ENCODE measurements at places on chromosomes 7 and 10. TPM values are rescaled to one million over a fixed set of nuclear protein-coding genes. Genes with fewer than 3 reads are reported as not detected.

The LRRC61 gene
- 5.7 TPM for total RNA-seq

The TMEM196 gene
- 0.52 TPM for total RNA-seq

The AS3MT gene
- 6.8 TPM for total RNA-seq

The CRPPA gene
- total RNA-seq = 16.7 TPM

The SFTPA1 gene
- total RNA-seq = not detected

The ZNF138 gene
- total RNA-seq = 5.7 TPM

The WNT16 gene
- total RNA-seq = 1.0 TPM

The KCNH2 gene
- 7.3 TPM for total RNA-seq

The APBB1IP gene
- 4.2 TPM for total RNA-seq

The KLHDC10 gene
- total RNA-seq = 49.1 TPM

The GDF2 gene
- not detected for total RNA-seq

The LEP gene
- total RNA-seq = under 0.01 TPM

The UTF1 gene
- total RNA-seq = not detected

The CFAP69 gene
- total RNA-seq = 2.6 TPM

The ABCA13 gene
- 0.52 TPM for total RNA-seq

The PLAC9 gene
- 36.5 TPM for total RNA-seq

The FAM237B gene
- total RNA-seq = not detected

The NEURL1 gene
- total RNA-seq = 12.0 TPM

The SORBS1 gene
- total RNA-seq = 66.8 TPM

The GOLGA7B gene
- total RNA-seq = not detected

The AGAP5 gene
- total RNA-seq = 4.7 TPM

The INSYN2A gene
- under 0.01 TPM for total RNA-seq

The PRKAR2B gene
- 11.5 TPM for total RNA-seq

The TRPV5 gene
- total RNA-seq = not detected

The GRM3 gene
- total RNA-seq = under 0.01 TPM

The HIPK2 gene
- total RNA-seq = 5.7 TPM

The ARHGAP22 gene
- 1.0 TPM for total RNA-seq

The TNS3 gene
- 33.4 TPM for total RNA-seq

The SKIDA1 gene
- total RNA-seq = 2.1 TPM

The EGR2 gene
- total RNA-seq = 3.7 TPM

The POLL gene
- 13.6 TPM for total RNA-seq

The TEX47 gene
- not detected for total RNA-seq

The ACHE gene
- total RNA-seq = 36.0 TPM

The AKR1D1 gene
- not detected for total RNA-seq

The GRID2IP gene
- total RNA-seq = not detected

The GHRHR gene
- total RNA-seq = not detected

The PAX4 gene
- not detected for total RNA-seq

The FEZF1 gene
- total RNA-seq = not detected

The CYP3A7 gene
- 0.52 TPM for total RNA-seq

The C1QL3 gene
- total RNA-seq = not detected

The JAKMIP3 gene
- total RNA-seq = under 0.01 TPM

The SPDYE2B gene
- not detected for total RNA-seq

The FGFR2 gene
- total RNA-seq = 11.5 TPM

The HMX3 gene
- total RNA-seq = not detected

The ZNF727 gene
- under 0.01 TPM for total RNA-seq

The ANXA8 gene
- not detected for total RNA-seq

The CPA4 gene
- total RNA-seq = 2.1 TPM

The TFR2 gene
- 1.0 TPM for total RNA-seq

The SCART1 gene
- total RNA-seq = 1.6 TPM

The RELN gene
- 14.1 TPM for total RNA-seq

The ERVW-1 gene
- total RNA-seq = not detected

The RABGEF1 gene
- total RNA-seq = 30.8 TPM

The WASHC2C gene
- total RNA-seq = 16.2 TPM

The TMEM184A gene
- not detected for total RNA-seq

The TAS2R41 gene
- total RNA-seq = not detected

The SORCS3 gene
- 0.52 TPM for total RNA-seq

All from skeletal muscle tissue (tissue), 5 donors.